ENCODE measurements at places on chromosomes 1 and 21. TPM values are rescaled to one million over a fixed set of nuclear protein-coding genes. Genes with fewer than 3 reads are reported as not detected.

OR1C1 gene
- total RNA-seq: not detected

ZNF648 gene
- total RNA-seq: not detected

ADGRL2 gene
- total RNA-seq: 2.5 TPM

ZC3H12A gene
- total RNA-seq: 18.1 TPM

COPA gene
- 275 TPM for total RNA-seq

MAP3K6 gene
- total RNA-seq: 34.9 TPM

TFF2 gene
- not detected for total RNA-seq

S100A9 gene
- not detected for total RNA-seq

CFHR4 gene
- not detected for total RNA-seq

VSIG8 gene
- total RNA-seq: not detected

PRAMEF20 gene
- not detected for total RNA-seq

ZNF593OS gene
- total RNA-seq: 0.29 TPM

GPX7 gene
- total RNA-seq: 38.8 TPM

PCP4L1 gene
- total RNA-seq: not detected

RIPK4 gene
- total RNA-seq: not detected

LIN28A gene
- not detected for total RNA-seq

LMOD1 gene
- total RNA-seq: 9.8 TPM

CELA3A gene
- total RNA-seq: not detected

APCS gene
- not detected for total RNA-seq

RUNX3 gene
- not detected for total RNA-seq

GRIK3 gene
- total RNA-seq: not detected

EPHX1 gene
- total RNA-seq: 21.6 TPM

FCER1A gene
- not detected for total RNA-seq

KCNE2 gene
- total RNA-seq: not detected

TMEM53 gene
- 13.6 TPM for total RNA-seq

KLHDC9 gene
- total RNA-seq: 4.0 TPM

S100A8 gene
- total RNA-seq: not detected

FCRLB gene
- total RNA-seq: 11.5 TPM

OR10K2 gene
- not detected for total RNA-seq

SLC1A7 gene
- total RNA-seq: not detected

NFASC gene
- not detected for total RNA-seq

NBPF6 gene
- not detected for total RNA-seq

DPT gene
- not detected for total RNA-seq

FAM78B gene
- total RNA-seq: 0.29 TPM

S100A16 gene
- total RNA-seq: 927 TPM

CYP4A22 gene
- not detected for total RNA-seq

PADI2 gene
- total RNA-seq: not detected

TSPAN1 gene
- total RNA-seq: 0.29 TPM

UBE2G2 gene
- total RNA-seq: 22.3 TPM

FMN2 gene
- 5.2 TPM for total RNA-seq

KRTAP12-1 gene
- total RNA-seq: not detected

LCE1F gene
- total RNA-seq: not detected

TNNI3K gene
- 1.2 TPM for total RNA-seq

SORT1 gene
- total RNA-seq: 9.2 TPM

TIE1 gene
- 4.6 TPM for total RNA-seq

IQCC gene
- 1.4 TPM for total RNA-seq

LDLRAD2 gene
- total RNA-seq: under 0.01 TPM

RCSD1 gene
- 0.29 TPM for total RNA-seq

TRAPPC10 gene
- 12.1 TPM for total RNA-seq

KIF17 gene
- total RNA-seq: 1.9 TPM

FAM110D gene
- not detected for total RNA-seq

MARK1 gene
- total RNA-seq: 0.29 TPM

TSPEAR gene
- total RNA-seq: not detected

HSPB7 gene
- total RNA-seq: 0.58 TPM

SZT2 gene
- 17.9 TPM for total RNA-seq

PLA2G2C gene
- not detected for total RNA-seq

RNF223 gene
- not detected for total RNA-seq

MRPL39 gene
- total RNA-seq: 31.0 TPM
